ENCODE measurements at places on chromosomes 5 and 9.
A peak's percentile ranks its signal among the peaks of the same experiment; 100 is the strongest.

GRCh38 chr9:134624621-134625181 is 16.9 kb upstream of the COL5A1 start:
- peak; percentile 90 for DNase-seq

DNA sequence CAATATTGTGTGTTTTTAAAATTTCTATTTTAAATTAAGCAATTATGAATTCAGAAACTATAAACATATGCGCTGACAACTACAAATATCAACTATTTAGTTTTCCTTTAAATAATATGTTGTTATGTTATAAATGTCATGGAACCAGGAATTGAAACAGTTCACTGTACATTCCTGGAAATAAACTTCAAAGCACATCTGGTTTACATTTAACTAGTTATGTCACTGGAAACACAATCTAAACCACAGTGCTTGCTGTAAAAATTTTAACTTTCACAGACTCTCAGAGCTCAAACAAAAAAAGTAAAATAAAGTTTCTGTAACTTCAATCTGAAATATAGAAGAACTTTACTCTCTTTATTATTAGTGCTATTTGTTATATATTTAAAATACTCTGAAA is 179.2 kb downstream of the FBN2 start:
- no peak for DNase-seq

DNA sequence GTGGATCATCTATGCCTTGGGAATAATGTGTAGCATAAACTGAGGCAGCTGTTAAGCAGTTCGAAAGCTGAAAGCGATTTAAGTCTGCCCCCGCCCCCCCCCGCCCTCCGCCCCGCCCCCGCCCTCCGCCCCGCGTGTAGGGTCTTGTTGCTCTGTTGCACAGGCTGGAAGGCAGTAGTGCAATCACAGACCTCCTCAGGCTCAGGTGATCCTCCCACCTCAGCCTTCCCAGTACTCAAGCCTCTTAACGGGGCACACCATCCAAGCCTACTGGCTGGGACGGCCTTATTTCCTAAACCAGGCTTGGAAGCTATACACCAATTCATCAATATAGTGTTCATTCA is 945 bp downstream of the ANKDD1B start:
- DNase-seq, result no peak

- DNase-seq, result no peak
Measured at GRCh38 chr9:35364817-35365585, 124.9 kb upstream of the RUSC2 start.

DNA sequence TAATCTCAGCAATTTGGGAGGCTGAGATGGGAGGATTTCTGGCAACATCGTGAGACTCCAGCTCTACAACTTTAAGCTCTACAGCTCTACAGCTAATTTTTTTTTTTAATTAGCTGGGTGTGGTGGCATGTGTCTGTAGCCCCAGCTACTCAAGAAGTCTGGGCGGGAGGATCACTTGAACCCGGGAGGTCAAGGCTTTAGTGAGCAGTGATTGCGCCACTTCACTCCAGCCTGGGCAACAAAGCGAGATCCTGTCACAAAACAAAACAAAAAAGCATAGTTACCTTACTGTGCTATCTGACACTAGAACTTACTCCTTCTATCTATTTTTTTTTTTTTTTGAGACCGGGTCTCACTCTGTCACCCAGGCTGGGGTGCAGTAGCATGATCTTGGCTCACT is 6.3 kb upstream of the WDR38 start:
- no peak for DNase-seq

- DNase-seq, result no peak
Measured at GRCh38 chr5:147336876-147337275, 102.0 kb downstream of the STK32A start.

- DNase-seq, result no peak
Measured at GRCh38 chr5:104111632-104112031, 549.0 kb upstream of the NUDT12 start.

DNA sequence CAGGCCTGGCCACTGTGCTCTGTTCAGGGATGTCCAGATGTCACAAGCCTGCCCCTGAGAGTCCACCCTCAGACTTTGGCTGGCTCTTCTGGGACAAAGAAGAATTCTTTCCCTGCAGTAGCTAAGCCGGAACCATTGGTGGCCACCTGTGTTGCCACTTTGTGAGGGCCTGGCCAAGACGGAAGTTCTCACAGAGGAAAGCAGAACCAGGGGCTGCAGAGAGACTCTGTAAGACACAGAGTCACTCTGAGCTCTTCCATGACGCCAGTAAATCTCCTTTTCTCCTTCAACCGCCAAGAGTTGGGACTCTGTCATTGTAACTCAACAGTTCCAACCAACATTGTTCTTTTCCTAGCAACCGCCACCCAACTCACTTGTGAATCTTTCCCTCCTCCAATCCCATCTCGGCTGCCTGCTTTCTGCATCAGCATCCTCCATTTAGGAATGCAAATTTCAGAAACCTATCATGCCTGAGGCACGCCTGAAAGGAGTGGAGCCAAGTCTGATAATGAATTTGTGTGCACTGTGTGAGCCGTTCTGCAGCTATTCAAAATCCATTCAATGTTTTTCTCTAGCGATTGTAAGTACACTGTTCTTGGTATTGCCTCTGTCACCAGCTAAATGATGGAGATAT is 37.8 kb upstream of the ATP6V1G1 start:
- DNase-seq, result no peak

GRCh38 chr5:95070453-95070852 is 214.4 kb downstream of the MCTP1 start:
- DNase-seq, result no peak

DNA sequence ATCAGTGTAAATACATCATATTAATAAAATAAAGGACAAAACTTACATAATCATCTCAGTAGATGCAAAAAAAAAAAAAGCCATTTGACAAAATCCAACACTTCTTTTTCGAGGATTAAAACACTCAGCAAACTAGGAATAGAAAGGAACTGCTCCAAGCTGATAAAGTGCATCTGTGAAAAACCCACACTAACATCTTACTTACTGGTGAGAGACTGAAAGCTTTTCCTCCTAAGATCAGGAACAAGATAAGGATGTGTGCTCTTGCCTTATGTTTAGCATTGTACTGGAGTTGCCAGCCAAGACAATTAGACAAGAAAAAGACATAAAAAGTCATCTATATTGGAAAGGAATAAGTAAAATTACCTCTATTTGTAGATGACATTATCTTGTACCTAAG is 120.2 kb upstream of the SAP30L start:
- no peak for DNase-seq

GRCh38 chr5:73272351-73272750 is 99.4 kb downstream of the TMEM174 start:
- DNase-seq, result no peak

DNA sequence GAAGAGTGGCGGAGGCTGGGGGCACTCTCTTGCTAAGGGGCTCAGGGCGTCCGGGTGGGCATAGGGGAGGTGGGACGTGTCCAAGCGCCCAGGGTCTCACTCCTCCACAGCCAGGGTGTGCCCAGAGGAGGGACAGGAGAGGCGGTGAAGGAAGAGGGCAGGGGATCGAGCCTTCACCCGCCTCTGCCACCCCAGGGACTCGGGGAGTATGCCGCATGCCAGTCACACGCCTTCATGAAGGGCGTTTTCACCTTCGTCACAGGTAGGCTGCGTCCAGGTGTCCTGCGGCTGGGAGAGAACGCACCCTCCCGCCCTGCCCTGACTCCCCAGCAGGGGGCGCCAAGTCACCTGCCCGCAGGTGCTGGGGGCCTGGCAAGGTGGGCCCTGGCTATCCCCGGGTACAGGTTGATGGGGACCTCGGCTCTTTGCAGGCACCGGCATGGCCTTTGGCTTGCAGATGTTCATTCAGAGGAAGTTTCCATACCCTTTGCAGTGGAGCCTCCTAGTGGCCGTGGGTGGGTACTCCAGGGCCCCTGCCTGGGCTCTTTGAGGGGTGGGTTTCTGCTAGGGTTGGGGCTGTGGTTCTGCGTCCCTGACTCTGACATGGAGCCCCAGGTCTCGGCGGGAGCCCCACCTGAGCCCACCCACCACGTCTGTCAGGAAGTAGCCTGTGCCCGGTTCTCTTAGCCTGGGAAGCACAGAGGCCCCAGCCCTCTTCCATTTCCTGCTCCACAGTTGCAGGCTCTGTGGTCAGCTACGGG is 552 bp downstream of the TMEM141 start:
- no peak for DNase-seq

- DNase-seq, result peak; percentile 26
Measured at GRCh38 chr9:115015018-115015635, 84.7 kb upstream of the TNFSF8 start.

- DNase-seq, result no peak
Measured at GRCh38 chr9:85142968-85143367, 473.4 kb downstream of the NTRK2 start.

DNA sequence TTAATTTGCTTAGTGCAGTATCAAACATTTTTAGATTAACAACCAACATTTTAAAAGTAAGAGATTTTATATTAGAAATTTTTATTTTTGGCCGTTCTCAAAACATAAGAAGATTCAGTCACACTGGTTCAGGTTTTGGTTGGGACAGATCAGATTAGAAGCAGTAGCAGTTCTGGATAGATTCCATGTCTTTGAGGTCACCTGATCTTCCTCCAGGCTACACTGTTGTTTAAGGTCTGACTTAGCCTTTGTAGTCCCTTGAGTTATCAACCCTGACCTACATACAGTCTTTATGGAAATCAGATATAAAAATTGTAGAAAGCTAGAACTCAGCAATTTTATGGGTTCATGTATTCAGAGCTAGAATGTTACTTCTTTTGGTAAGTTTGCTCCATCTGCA is 910.0 kb upstream of the WWC1 start:
- no peak for DNase-seq

DNA sequence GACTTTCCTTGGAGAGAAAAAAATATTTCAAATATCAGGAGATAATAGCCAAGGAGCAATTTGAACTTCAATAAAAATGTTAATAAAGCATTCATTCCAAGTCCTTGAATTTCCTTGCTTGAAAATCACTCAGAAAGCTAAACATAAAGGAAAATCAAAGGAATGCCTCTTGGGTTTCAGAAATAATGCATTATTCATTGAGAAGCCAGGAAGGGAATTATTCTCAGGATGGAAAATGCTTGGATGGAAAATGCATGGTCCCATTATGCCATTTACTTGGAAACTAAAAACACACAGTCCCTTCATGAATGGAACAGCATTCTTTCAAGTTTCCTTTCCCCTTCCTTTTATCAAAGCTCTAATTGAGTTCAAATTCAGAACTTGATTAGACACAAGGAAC is 160.9 kb downstream of the LPAR1 start:
- no peak for DNase-seq

GRCh38 chr9:128275198-128276007 is at the start of gene GOLGA2:
TSS of gene GOLGA2 (minus strand) at chr9:128276007. CDS start at chr9:128275976, 31 bp downstream.
- DNase-seq, result peak; percentile 64

DNA sequence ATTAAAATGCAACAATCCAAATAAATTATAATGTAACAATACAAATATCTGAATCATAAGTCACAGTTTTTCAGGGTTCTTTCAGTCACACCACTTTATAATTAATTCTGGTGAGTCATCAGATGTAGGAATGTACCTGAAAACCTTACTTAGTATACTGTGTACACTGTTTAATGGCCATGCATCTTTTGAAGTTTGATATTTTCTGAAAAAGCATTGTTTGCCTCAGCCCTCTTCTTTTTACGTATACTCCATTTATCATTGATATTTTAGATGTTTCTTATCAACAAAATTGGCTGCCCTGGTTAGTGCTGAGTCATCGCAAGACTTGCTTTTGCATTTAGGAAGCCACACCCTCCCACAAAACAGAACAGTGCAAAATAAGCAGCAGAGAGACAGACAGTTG is 218.6 kb downstream of the PJA2 start:
- no peak for DNase-seq

DNA sequence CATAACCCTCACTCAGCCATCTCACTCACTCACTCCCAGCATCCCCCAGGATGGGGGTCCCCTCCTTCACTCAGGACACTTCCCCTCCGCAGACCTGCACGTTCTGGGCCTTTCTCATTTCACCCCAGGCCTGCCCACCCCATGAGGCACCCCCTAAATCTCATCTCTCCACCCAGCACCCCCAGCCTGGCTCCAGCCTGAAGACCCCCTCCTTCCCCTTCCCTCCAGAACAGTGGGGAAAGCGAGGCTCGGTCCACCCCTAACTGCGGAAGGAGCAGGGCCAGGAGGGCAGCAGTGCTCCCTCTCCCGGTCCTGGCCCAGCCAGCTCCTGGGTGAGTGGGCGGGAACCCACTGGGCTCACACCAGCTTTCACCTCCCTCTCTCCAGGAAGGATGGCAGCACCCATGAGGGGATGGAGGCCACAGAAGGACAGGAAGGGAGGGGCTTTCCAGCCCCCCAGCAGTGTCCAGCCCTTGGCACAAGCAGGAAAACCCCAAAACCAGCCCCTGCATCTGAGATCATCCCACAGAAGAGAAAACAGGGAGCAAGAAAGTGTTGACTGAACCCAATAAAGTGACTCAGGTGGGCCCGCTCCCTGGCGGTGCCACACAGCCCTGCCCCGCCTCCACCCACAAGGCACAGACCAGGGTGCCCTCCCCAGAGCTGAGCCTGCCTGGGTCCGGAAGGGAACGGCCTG is 55.0 kb downstream of the LRSAM1 start:
- DNase-seq, result no peak

- DNase-seq, result no peak
Measured at GRCh38 chr5:180643191-180643851, 6.1 kb downstream of the FLT4 start.

DNA sequence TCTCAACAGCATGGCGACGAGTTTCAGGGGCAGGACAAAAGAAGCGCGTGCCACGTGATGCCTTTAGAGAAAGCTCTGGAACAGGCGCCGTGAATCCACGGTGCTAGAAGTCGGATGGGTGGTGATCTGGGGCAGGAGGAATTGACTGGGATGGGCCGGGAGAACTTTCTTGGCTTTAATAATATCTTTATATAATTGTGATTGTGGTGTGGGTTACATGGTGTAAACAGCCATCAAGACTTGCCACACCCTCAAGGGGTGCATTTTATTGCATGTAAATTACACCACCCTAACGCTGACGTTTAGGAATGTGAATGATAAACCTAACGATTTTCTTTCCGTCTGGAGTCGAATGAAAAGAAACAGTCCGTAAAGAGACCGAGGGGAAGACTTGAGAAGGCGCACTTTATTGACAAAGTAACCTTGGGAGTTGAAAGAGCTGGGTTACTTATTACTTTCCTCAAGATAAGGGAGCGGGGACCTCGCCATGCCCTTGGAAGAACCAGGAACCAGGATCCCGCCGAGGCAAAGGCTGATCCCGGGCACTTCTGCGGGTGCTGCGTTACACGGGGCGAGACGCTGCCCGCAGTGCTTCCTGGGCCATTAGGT is 8.5 kb downstream of the NRARP start:
- no peak for DNase-seq

DNA sequence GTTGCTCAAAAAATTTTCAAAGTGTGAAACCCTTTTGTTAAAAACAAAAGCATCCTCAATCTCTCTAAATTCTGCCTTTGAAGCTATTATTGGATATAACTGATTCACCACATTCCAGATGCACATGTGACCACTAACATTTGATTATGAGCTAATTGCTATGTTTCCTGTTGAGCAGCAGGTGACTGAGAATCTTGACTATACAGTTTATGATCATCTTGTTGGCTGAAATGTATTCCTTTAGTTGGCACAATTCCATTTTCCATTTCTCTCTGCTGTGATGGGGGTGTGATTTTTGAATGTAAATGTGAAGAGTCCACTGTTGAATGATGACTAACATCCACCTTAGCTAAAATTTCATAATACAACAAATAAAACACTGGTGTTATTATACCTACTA is 10.7 kb downstream of the LYSMD3 start:
- DNase-seq, result no peak
